H9 (cell line): ENCODE measurements at places on chromosomes 11 and 22. TPM values are rescaled to one million over a fixed set of nuclear protein-coding genes. Genes with fewer than 3 reads are reported as not detected.

Gene OR5P2
- not detected in 2 replicates for total RNA-seq

DNA sequence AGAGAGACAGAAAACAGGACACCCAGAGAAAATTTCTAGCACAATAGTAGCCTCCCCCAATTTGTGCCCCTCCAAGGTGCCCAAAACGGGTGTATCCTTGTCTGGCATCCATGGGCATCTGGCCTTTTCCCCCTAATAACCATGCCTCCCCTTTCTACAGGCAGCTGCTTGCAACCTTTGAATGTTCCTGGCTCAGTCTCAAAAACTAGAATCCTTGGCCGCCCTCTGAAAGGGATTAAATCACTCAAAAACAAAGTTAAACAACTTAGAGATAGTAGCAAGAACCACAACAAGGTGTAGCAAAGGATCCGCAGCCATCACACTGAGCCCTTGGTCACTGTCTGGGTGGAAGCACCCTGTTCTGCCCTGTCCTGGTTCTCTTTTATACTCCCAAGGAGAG lies 105.6 kb downstream of the MN1 start:
- DNase-seq, result no peak

Gene MS4A3
- not detected in 2 replicates for total RNA-seq

Gene SLC15A3
- 7.0 and 8.1 TPM in 2 replicates for total RNA-seq

DNA sequence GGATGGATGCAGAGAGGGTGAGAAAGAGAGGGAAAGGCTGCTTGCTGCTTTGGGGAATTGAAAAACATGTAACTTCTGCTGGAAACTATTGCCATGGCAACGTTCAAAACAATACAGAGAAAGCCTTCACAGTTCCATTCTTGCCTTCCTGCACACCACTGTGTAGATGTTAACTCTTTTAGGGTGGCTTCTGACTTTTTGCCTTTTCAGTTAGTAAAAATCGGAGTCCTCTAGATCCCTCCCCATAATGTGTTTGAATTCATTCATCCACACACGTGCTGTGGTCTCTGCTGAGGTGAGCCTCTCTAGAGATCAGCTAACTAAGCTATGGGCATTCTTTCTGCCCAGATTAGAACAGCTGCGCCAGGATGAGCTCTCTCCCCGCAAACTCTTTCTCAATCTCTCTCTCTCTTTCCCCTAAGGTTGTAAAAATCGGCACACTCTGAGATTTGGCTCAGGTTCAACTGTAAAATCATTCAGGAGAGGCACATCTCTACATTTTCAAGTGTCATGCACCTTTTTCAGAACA lies 1178.3 kb downstream of the LRRC4C start:
- no peak for DNase-seq

Gene EFCAB6
- total RNA-seq, result 0.20 and 0.31 TPM in 2 replicates

DNA sequence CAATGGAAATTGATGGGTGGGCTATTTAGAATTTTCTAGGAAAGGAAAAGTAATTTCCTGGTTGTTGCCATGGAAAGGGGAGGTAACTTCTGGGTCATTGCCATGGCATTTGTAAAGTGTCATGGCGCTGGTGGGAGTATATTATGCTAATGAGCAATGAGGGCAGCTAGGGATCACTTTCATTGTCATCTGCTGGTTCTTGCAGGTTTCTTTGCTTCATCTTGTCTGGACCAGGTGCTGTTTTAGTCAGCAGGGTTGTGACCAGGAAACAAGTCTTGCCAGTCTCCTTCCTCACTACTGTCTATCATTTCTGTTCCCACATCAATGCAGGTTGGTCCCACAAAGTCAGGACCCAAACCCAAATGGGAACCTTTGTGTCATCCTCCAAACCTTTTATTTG lies 237.6 kb upstream of the C11orf87 start:
- no peak for DNase-seq

GRCh38 chr11:1401656-1402221 lies 12.0 kb downstream of the BRSK2 start:
- peak; percentile 77 for DNase-seq

- DNase-seq, result no peak
Measured at GRCh38 chr11:16013649-16014275, 342.6 kb downstream of the SOX6 start.

GRCh38 chr11:79366218-79366617 lies 74.6 kb downstream of the TENM4 start:
- DNase-seq, result no peak

Gene STIP1
- total RNA-seq, result 331 and 338 TPM in 2 replicates

GRCh38 chr11:125062931-125063428 lies at the start of gene SLC37A2:
Gene SLC37A2 (plus strand): TSS chr11:125063305. CDS start chr11:125063368, 63 bp downstream.
- peak; percentile 71 for DNase-seq

DNA sequence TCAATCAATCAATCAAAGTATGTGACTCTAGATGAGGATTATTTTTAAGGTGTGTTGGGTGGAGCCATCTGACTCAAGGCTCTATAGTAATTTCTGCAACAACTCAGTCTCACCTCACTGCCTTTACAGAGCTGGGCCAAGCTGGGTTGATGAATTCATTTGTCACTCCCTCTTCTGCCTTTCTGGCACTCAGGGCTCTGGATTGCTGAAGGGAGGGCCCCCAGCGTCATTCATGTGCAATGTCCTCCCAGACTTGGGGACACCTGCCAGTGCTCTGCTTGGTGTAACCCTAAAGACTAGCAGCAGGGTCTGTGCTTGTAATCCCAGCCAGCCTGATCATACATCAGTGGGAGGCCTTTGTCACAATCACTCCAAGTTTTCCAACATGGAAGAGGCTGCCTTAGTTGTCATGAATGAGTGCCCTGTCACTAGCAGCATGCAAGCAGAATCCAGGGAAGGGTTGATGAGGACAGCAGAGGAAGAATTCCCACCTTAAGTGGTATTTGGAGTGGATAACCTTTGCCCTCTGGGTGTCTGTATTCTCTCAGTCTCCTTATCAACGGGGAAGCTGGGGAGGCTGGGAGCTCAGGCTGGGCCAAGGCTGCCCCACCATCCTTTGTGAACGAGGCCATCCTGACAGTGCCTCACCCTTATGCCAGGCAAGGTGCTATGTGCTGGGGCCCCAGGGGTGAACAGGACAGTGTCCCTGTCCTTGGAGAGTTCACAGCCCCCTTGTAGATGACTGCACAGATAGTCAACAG lies 2.0 kb upstream of the TP53I11 start:
- no peak for DNase-seq

DNA sequence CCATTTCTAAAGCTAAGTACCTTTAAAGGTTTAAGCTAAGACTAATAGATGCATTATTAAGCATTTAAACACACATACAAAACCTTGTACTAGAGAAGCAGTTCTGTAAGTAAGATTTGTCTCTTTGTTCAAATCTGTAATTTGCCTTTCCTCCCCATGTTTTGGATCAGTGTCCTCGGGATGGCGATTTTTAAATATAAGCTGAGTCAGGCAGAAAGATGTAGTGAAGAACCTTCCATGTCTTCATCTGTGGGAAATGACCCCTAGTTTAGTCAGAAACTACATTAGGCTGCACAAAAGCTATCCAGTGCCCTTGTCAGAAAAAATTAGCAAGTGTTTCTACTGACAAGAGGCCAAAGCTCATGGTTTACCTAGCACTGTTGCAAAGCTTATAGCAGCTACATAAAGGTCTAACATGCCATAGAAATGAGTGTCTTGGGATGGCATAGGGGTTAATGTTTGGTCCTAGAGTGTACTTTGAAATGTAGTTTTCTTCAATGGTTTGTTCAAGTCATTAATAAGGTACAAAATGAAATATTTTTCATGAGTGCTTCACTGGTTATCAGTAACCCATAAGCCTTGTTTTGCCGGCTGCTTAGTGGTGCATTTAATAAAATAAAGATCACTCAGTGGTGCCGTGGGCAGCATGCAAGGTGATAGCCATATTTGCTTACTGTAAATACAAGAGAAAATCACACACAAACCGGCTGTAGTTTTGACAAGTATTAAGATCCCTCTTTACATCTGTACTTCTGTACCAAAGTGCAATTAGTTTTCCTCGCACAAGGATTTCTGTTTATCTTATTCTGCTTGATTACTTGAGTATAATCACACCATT lies 139.8 kb downstream of the ELP4 start:
- no peak for DNase-seq

Gene LRRC56
- 3.1 and 3.4 TPM in 2 replicates for total RNA-seq

DNA sequence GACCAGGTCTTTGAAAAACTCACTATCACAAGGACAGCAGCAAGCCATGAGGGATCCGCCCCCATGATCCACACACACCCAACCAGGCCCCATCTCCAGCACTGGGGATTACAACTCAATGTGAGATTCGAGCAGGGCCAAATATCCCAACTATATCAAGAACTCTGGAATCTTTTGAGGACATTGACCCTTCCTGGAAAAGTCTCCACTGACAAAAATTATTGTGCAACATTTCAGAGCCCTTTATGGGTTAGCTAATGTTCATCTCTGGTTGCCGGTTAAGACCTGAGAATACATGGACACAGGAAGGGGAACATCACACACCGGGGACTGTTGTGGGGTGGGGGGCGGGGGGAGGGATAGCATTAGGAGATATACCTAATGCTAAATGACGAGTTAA lies 479.1 kb downstream of the NTM start:
- no peak for DNase-seq

DNA sequence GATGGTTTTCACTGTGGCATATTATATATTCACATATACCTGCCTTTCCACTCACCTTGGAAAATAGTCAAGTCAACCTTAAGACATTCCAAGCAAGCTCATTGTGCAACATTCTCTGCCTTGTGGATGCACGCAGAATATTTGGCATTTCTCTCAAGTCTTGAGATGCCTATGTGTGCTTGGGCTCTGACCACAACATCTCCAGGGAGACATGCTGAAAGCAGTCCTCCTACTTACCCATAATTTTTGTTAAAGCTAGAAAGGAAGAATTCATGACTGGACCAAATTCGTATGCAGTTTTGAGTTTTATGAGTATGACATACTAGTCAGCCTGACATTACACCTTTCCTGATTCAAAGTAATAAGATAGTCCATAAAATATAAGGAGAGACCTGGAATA lies 684.0 kb downstream of the OPCML start:
- no peak for DNase-seq

- DNase-seq, result no peak
Measured at GRCh38 chr11:18836417-18836816, 44.8 kb upstream of the PTPN5 start.

Gene SYCE3
- 0.85 and 0.97 TPM in 2 replicates for total RNA-seq

Gene DNAJB7
- not detected in 2 replicates for total RNA-seq

Gene DGCR6
- 1.8 and 2.2 TPM in 2 replicates for total RNA-seq

GRCh38 chr11:57214098-57214417 lies 23.0 kb downstream of the APLNR start:
- no peak for DNase-seq

Gene OR51T1
- total RNA-seq, result not detected in 2 replicates

Gene ABCG4
- 0.68 and 1.2 TPM in 2 replicates for total RNA-seq

Gene APOA4
- total RNA-seq, result not detected in 2 replicates

GRCh38 chr22:19378344-19378674 lies 53.2 kb downstream of the HIRA start:
- no peak for DNase-seq

DNA sequence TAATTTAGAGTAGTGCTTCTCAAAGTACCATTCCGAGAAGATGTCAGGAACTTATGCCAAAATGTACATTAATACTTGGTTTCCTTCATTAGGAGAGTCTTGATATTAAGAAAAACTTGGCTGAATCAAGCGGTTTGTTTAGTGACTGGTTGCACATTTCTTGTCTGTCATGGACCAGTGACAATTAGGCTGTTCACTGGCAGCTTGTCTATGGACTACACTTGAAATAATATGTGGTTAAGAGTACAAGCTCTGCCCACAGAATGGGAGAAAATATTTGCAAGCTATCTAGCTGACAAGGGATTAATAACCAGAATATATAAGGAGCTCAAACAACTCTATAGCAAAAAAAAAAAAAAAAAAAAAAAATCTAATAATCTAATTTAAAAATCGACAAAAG lies 24.6 kb downstream of the COA4 start:
- DNase-seq, result no peak

Gene PHOX2A
- total RNA-seq, result 1.1 and 1.4 TPM in 2 replicates

Gene RASSF10
- total RNA-seq, result 2.4 and 2.9 TPM in 2 replicates

DNA sequence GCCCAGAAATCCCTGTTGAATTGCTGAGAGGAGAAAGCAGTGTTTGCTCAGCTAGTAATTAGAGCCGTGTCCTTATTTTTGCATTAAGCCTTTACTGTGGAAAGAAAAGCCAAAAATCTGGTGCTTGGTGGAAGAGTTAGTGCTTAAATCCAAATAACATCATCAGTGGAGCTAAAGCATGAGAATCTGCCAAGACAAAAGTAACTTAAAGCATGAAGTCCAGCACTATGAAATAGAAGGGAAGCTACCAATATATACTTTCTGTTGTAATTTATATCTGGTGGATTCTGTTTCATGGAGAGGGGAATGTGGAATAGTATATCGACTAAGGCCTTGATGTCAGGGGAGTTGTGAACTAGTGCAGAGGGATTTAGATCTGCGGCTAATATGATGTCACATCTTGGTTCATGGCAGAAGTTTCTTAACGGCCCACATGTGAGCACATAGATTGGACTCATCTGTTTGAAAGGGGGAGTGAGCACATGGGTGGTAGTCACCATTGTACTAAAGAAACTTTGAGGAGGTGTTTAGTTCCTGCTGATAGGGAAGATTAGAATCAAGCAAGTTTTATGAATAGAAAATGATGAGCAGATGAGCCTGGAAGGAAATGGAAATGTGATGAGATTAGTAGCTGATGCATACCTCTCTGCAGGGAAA lies 224.4 kb upstream of the MTNR1B start:
- DNase-seq, result no peak

- no peak for DNase-seq
Measured at GRCh38 chr11:6771926-6772893, at the start of gene OR2AG2. Gene OR2AG2 (minus strand): TSS chr11:6771976. CDS start chr11:6768957, 3,019 bp downstream.

Gene SMC1B
- total RNA-seq, result 0.11 TPM in 1 of 2 replicates, not detected in the other

GRCh38 chr22:32631507-32632255 lies 157.1 kb downstream of the FBXO7 start:
- no peak for DNase-seq

DNA sequence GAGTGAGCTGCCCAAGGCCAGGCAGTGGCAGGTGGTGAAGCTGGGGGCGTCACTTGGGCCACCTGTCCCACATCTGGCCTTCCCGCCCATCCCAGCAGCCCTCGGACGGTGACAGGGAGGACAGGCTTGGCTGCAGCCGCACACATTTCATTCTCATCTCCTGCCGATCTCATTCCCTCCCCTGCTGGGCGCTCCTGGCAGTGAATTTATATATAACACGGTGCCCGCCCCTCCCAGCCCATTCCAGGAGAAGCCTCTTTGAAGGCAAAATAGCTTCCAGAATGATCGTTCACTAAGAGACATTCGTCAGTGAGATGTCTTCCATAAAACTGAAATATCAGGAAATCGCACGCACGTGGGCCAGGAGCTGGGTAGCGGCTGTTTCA lies 861.3 kb downstream of the TBC1D22A start:
- DNase-seq, result no peak

- no peak for DNase-seq
Measured at GRCh38 chr22:39765661-39766060, 127.9 kb downstream of the ENTHD1 start.

DNA sequence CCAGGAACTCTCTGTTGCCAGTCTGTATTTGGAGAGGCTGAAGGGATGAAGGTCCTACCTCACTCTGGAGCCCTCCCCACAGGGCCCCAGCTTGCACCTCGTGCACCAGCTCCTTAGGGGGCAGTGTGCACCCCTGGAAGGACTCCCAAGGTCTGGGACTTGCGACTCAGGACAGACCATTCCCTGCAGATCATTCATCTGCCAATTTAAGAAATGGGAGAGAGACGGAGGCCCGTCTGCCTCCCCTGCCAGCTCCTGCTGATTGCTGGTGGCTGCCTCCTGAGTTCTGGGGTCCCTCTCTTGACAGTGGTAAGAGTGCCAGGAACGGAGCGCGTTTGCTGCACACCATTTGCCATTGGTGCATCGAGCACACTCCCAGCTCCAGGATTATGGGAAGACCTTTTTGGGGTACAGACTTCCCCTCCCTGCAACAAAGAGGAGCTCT lies 27.4 kb upstream of the MALAT1 start:
- peak; percentile 82 for DNase-seq
